ENCODE measurements at places on chromosomes 2 and 18. TPM values are rescaled to one million over a fixed set of nuclear protein-coding genes. Genes with fewer than 3 reads are reported as not detected.

DNA sequence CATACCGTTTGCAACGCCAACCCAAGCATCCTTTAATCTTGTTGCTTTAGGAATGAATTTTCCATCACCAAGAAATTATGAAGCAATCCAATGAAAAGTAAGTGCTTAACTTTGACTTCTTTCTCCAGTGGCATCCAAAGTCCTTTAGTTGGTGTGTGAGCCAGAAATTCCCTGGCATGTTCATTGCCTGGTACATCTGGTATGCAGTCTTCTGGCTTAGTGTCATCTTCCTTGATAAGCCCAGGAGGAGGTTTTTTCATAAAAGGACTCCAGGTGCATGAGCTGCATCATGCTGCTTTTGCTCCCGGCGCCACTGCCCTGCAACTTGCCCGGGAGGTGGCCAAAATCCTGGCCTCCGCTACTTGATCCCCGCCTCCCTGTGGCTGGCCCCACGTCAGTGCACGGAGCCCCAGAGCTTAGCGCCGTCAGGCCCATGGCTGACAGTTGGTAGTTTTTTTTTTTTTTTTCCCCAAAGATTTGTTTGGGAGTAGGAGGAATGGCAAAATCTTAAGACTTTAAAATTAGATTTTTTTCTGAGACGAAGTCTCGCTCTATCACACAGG, 58.7 kb downstream of the PUM2 start:
- H3K4me3 ChIP-seq = no peak overlapping the region
- no peaks in the 10 kb centered on the region for H3K27me3 ChIP-seq
- peaks cover 7% of the 10 kb centered on the region for H3K4me1 ChIP-seq
- H3K36me3 ChIP-seq = peaks cover 17% of the 10 kb centered on the region

DNA sequence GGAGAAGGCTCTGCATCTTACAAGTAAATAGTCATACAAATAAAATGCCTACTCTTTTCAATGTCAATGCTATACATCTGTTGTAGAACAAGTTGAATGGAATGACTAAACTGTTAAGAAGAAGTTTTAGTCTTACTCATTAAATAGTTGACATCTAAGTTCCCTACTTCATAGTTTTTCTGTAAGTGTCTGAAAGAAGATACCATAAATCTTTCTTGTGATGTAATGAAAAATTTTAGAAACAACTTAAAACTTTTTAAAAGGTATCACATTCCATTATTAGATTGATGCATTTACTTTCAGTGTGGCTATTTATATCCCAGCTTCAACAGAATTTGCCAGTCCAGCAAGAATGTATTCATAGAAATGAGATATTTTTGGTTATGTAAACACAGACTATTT, 185.2 kb upstream of the EPC2 start:
- H3K4me3 ChIP-seq = no peak overlapping the region
- no peaks in the 10 kb centered on the region for H3K36me3 ChIP-seq
- H3K4me1 ChIP-seq = no peaks in the 10 kb centered on the region
- no peaks in the 10 kb centered on the region for H3K27me3 ChIP-seq

GRCh38 chr2:128770143-128771085, 451.7 kb upstream of the HS6ST1 start:
- no peaks in the 10 kb centered on the region for H3K36me3 ChIP-seq
- peaks cover 4% of the 10 kb centered on the region for H3K4me1 ChIP-seq
- H3K27me3 ChIP-seq = no peaks in the 10 kb centered on the region

- H3K4me1 ChIP-seq = no peaks in the 10 kb centered on the region
- no peak for DNase-seq
- no peak overlapping the region for H3K27ac ChIP-seq
- H3K27me3 ChIP-seq = no peaks in the 10 kb centered on the region
- H3K4me3 ChIP-seq = no peak overlapping the region
Observed at GRCh38 chr2:65630643-65631042, 198.2 kb upstream of the SPRED2 start.

DNA sequence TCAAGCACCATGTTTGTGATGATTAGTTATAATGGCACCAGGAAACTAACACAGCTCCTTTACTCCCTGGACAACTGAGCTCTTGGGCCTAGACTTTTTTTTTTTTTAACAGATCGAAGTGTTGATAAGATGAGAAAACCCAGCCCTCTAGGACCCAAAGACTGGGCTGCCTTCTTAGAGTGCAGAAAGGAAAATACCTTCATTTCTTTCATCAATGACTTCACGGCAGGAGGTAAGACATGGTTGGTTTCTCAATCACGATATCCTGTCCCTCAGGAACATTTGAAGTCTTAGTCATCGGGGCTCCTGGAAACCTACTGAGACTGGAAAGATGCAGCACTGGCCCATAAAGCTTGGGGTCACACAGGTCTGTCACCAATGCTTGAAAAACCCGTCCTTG, 84.7 kb downstream of the TNFRSF11A start:
- H3K27me3 ChIP-seq = peaks cover 3% of the 10 kb centered on the region
- H3K36me3 ChIP-seq = no peaks in the 10 kb centered on the region
- no peaks in the 10 kb centered on the region for H3K4me1 ChIP-seq
- no peak overlapping the region for H3K27ac ChIP-seq
- H3K4me3 ChIP-seq = no peak overlapping the region

DNA sequence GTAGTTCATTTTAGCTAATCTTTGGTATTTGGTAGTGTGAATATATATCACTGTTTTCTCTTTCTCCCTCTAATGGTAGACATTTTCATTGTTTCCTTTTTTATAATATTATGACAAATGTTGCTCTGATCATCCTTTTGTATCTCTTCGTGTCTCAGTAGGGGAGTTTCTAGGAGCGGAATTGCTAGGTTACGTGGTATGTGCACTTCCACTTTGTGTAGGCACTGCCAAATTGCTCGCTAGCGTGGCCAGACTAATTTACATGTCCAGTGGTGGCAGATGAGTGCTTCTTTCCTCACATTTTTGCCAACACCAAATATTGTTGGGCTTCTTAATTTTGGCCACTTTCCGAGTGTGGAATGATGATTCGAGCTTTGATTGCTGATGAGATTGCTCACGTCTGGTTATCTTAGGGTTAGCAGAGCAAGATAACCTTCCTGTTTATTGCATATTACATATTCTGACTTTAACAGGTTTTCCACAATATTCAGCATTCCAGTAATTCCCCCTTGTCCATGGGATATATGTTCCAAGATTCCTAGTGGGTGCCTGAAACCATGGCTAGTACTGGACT, 30.4 kb upstream of the GREB1 start:
- H3K4me1 ChIP-seq = peaks cover 58% of the 10 kb centered on the region
- DNase-seq = no peak
- peaks cover 18% of the 10 kb centered on the region for H3K36me3 ChIP-seq
- H3K27ac ChIP-seq = no peak overlapping the region
- H3K4me3 ChIP-seq = no peak overlapping the region
- no peaks in the 10 kb centered on the region for H3K27me3 ChIP-seq

GRCh38 chr2:215764441-215765048, 248.8 kb downstream of the MREG start:
- peaks cover 2% of the 10 kb centered on the region for H3K4me1 ChIP-seq
- no peak for DNase-seq

- no peak overlapping the region for H3K4me3 ChIP-seq
- H3K4me1 ChIP-seq = peaks cover 26% of the 10 kb centered on the region
- H3K27ac ChIP-seq = no peak overlapping the region
Observed at GRCh38 chr2:206801418-206802189, 36.2 kb downstream of the FASTKD2 start.

DNA sequence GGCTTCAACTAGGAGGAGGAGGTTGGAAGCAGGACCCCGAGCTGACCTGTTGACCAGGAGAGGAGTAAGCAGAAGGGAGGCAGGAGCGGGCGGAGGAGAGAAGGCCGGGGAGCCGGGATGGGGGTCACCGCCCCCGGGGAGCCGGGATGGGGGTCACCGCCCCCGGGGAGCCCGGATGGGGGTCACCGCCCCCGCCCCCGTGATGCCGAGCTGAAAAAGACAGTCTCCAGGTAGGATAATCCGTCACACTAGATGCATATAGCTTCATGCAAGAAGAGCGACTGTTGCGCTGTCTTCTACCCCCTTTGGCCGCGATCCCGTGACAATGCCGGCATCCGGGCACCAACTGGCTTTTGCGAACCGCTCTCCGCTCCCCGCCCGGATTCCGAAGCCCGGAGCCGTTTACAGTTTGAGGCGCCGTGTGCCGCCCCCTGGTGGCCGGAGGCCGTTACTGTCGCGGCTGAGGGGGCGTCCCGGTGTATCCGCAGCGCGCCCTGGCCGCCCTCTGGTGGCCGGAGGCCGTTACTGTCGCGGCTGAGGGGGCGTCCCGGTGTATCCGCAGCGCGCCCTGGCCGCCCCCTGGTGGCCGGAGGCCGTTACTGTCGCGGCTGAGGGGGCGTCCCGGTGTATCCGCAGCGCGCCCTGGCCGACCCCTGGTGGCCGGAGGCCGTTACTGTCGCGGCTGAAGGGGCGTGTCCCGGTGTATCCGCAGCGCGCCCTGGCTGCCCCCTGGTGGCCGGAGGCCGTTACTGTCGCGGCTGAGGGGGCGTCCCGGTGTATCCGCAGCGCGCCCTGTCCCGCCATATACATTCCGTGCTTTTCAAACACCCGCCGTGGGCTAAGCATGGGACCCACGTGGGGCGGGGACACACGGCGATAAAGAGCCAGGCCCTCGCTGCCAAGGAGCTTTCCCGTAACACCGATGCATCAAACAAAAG, 89.6 kb downstream of the ACTR3 start:
- no peaks in the 10 kb centered on the region for H3K27me3 ChIP-seq
- no peak overlapping the region for H3K4me3 ChIP-seq
- peaks cover 17% of the 10 kb centered on the region for H3K4me1 ChIP-seq
- H3K36me3 ChIP-seq = peaks cover 12% of the 10 kb centered on the region
- H3K27ac ChIP-seq = no peak overlapping the region
- DNase-seq = no peak

- no peaks in the 10 kb centered on the region for H3K36me3 ChIP-seq
- DNase-seq = no peak
- no peak overlapping the region for H3K4me3 ChIP-seq
- H3K4me1 ChIP-seq = peaks cover 22% of the 10 kb centered on the region
Observed at GRCh38 chr2:16296038-16296290, 355.6 kb downstream of the MYCN start.

GRCh38 chr2:73839653-73840411, 11.1 kb downstream of the STAMBP start:
- no peaks in the 10 kb centered on the region for H3K27me3 ChIP-seq
- DNase-seq = no peak
- no peak overlapping the region for H3K4me3 ChIP-seq
- H3K36me3 ChIP-seq = no peaks in the 10 kb centered on the region
- peaks cover 14% of the 10 kb centered on the region for H3K4me1 ChIP-seq

DNA sequence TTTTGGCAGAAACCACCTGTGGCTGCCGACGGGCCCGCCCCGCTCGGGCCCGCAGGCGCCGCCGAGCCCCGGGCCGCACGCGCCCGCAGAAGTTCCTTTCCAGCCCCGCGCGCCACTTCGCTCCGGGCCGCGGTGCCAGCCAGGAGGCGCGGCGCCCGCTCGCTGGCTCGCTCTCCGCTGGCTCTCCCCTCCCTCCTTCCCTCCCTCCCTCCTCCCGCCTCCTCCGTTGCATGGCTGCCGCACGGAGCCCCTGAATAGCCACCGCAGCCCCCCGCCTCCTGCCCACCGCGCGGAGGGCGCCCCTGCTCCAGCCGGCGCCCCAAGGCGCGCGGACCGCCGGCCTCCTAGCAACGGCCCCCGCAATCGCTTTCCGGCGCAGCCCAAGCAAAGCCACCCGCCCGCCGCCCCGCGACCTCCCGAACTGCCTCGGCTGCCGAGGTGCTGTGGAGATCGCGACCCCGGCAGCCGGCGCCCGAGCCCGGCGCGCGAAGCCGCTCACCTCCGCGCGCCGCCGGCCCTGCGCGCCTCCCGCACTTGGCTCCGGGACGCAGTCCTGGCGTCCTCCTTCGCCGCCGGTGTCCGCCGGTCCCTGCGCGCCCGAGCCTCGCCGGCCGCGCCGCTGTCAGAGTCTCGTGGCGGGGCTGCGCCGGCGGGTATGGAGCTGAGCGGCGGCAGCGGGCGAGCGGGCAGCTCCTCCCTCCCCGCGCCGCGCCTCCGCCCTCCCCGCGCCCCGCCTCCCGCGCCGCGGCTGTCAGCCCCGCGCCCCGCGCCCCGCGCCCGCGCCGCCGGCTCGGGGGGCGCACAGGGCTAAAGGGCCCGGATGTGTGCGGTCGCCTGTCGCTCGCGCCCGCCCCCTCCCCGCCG, at the start of gene ZBTB7C:
Gene ZBTB7C, minus strand, starts transcription at position 657 of the 864 bp plus-strand sequence.
- H3K4me1 ChIP-seq = peaks cover 25% of the 10 kb centered on the region
- H3K36me3 ChIP-seq = no peaks in the 10 kb centered on the region
- no peak within 1 kb of the TSS for H3K27ac ChIP-seq
- peaks cover 78% of the 10 kb centered on the region for H3K27me3 ChIP-seq
- H3K4me3 ChIP-seq = peak within 1 kb of the TSS; percentile 90
- DNase-seq = peak; percentile 46

DNA sequence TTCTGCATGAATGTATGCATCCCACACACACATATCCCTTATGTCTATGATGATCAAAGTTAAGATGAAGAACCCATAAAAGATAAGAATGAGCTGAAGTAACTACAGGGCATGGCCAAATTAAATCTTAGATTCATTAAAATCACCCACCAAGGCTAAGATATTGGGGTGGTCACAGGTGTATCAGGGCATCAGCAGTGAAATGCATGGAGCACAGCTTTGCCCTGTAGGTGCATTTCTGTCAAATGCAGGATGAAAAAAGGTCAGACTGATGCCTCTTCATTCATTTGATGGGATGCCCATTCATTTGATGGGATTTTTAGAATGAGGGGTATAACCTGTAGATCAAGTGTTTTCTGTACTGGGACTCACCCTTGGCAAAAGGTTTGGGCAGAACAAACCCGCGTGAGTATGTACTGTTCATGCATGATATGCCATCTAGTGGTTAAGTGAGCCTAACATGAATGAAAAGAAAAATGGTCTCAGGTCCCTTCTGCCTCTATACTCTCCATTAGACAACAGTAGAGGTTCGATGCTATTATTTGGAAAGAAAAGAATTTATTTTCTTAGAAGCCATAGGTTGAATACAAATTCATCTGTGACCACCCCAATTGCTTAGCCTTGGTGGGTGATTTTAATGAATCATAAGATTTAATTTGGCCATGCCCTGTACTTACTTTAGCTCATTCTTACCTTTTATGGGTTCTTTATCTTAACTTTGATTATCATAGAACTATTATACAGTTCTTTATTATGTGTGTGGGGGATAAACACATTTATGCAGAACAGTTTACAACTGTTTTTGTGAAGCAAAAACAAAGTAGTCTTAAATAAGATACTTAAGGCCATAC, 43.2 kb upstream of the NOSTRIN start:
- no peaks in the 10 kb centered on the region for H3K4me1 ChIP-seq
- DNase-seq = no peak
- no peaks in the 10 kb centered on the region for H3K27me3 ChIP-seq
- no peak overlapping the region for H3K27ac ChIP-seq
- H3K4me3 ChIP-seq = no peak overlapping the region
- peaks cover 2% of the 10 kb centered on the region for H3K36me3 ChIP-seq

DNA sequence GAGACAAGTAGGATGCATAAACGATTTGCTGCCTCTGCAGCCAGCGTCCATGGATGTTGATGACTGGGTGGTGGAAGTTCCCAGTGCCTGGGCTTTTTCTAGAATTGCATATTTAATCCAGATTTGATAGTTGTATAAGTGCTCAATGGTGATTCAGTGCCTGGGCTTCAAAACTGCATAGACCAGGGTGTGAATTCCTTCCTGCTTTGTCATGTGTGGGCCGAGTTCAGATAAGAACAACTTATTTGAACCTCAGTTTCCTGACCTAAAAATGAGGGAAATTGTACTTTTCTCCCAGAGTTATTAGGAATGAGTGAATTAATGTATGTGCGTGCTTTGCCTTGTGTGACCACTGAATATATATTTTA, 154.6 kb downstream of the WDSUB1 start:
- no peak for DNase-seq
- peaks cover 2% of the 10 kb centered on the region for H3K36me3 ChIP-seq
- peaks cover 42% of the 10 kb centered on the region for H3K4me1 ChIP-seq
- no peak overlapping the region for H3K4me3 ChIP-seq

GRCh38 chr2:88709181-88709631, 17.7 kb downstream of the RPIA start:
- no peak overlapping the region for H3K4me3 ChIP-seq
- H3K27me3 ChIP-seq = no peaks in the 10 kb centered on the region
- DNase-seq = no peak
- H3K36me3 ChIP-seq = peaks cover 56% of the 10 kb centered on the region
- H3K4me1 ChIP-seq = no peaks in the 10 kb centered on the region

CRYGC gene
- total RNA-seq = not detected

LYG2 gene
- total RNA-seq = not detected

TMSB10 gene
- total RNA-seq = 1,431 TPM

SLC9A4 gene
- total RNA-seq = not detected
